Jurkat, Clone E6-1 (cell line): ENCODE measurements at places on chromosomes 5 and 9.
A peak's percentile ranks its signal among the peaks of the same experiment; 100 is the strongest.

- DNase-seq, result no peak
Observed at GRCh38 chr9:112581469-112582176, 95.0 kb downstream of the KIAA1958 start.

DNA sequence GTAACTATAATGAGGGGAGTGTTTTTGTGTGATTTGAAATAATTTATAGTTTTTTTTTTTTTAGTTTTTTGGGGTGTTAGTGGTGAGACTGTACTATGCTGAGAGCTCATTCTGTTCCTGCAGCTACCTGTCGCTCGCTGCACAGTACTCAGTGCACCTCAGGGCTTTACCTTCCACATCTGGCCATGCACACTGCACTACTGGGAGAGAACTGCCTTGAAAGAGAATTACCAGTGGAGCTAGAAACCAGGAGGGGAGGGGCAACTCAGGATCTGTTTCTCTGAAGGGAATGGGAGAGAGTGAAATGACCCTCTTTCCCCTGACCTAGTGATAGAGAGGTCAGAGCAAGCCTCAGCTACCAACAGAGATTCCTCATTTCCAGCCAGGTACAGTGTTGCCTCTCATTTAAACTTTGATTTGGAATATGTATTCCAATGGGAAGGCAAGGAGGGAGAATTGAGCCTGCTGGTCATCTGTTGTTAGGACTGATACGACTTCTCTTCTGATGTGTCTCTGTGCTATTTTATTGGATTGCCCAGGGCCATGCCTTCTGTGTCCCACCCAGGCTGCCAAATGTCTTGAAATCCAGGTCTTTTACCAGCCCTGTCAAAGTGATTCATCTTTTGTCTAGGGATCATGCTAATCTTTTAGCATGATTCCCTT, 8.9 kb downstream of the ATG10 start:
- DNase-seq, result no peak

GRCh38 chr9:102950346-102950745, 44.8 kb upstream of the CYLC2 start:
- no peak for DNase-seq

DNA sequence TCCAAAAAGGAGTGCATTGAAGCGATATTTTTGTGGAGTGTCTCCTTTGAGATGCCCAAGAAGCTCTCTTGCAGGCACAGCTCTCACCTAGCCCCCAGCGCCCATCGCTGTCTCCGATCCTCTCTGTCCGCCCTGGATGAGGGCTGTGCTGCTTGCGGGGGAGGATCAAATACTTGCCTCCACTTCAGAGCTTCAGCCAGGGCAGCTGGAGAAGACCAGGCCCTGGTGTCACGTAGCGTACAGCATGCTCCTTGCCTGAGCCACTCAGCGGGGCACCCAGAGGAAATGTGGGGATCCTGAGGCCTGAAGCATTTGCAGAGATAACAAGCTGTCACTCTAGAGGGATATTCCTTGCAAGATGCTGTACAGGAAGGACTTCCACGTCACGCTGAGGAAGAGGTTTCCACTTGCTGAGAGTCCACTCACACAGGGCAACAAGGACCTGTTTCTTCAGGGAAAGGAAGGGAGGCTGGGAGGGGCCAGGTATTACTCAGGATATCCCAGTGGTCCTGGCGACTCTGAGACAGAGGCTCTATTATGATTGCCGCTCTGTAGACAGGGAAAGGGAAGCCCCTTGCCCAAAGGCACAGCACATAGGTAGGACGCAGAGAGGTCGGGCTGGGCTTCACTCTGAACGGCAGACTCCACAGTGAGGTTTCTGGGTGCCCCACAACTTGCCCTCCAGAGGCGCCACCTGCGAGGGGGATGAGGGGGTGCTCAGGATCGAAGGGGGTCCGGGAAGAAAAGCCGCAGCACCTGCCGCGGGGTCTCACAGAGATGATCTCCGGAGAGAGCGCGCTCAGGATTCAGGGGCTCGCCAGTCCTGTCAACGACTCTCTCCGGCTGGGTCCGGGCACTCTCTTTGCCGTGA, 64.0 kb downstream of the CRB2 start:
- no peak for DNase-seq

DNA sequence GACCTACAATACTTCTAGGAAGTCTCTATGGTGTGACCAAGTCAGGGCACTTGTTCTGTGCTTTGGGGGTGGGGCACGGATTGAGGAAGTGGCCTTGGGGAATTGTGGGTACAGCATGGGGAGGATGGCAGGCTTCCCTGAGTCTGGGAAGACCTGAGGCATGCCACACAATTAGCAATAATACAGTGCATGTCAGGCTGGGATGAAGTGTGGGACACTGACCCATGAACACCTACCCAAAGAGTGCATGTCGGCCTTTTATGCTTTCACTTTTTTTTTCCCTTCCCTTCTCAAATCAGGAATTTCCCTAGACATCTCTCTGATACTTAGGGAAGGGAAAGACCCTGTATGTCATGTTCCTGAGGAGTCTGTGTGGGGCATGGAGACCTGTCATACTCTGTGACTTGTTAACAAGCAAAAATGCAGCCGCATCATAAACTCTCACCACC, 146.4 kb downstream of the PALM2AKAP2 start:
- DNase-seq, result no peak

DNA sequence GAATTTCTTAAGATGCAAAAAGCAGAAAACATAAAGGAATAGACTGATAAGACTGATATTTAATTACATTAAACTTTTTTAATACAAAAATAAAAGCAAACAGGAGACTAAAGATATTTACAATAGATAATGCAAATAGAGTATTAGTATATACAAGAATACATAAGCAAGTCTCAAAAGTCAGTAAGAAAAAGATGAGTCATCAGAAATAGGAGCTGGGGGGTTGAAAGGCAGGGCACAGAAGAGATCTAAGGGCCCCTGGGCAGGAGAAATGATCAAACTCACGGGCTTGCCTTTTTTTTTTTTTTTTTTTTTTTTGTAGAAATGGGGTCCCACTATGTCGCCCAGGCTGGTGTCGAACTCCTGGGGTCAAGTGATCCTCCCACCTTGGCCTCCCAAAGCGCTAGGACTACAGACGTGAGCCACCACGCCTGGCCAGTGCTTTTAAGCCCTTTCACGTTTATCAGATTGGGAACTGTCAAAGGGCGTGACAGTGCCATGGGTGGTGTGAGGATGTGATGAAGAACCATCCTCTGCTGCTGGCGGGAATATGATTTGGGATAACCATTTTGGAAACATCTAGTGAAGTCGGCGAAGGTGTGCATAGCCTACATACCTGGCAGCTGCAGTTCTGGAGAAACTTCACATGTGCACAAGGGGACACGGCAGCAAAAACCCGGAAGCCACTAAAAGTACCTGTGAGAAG, 126.1 kb downstream of the CACNA1B start:
- no peak for DNase-seq

DNA sequence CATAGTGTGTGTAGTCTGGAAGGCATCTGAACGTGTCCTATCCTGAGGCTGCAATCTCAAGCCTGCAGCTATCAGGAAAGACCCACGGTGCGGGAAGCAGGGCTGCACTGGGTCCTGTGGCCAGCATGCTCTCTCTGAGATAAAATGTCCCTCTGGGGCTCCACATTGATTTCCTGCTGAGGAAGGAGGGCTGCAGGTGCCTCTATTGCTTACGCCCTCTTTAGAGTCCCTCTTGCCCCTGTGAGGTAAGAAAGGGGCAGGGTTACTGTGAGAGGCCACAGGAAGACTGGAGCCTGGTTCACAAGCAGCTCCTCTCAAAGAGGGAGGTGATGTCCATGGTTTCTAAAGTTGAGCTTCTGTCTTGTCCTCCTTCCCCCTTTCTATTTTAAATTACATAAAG, 299.9 kb upstream of the RFX3 start:
- DNase-seq, result no peak

GRCh38 chr5:172715931-172716682, 54.9 kb downstream of the DUSP1 start:
- no peak for DNase-seq

- DNase-seq, result no peak
Observed at GRCh38 chr5:129079496-129079895, 15.1 kb upstream of the ISOC1 start.

GRCh38 chr9:23741351-23741750, 84.7 kb downstream of the ELAVL2 start:
- DNase-seq, result no peak

- DNase-seq, result no peak
Observed at GRCh38 chr5:136006761-136007251, 22.0 kb upstream of the TGFBI start.

DNA sequence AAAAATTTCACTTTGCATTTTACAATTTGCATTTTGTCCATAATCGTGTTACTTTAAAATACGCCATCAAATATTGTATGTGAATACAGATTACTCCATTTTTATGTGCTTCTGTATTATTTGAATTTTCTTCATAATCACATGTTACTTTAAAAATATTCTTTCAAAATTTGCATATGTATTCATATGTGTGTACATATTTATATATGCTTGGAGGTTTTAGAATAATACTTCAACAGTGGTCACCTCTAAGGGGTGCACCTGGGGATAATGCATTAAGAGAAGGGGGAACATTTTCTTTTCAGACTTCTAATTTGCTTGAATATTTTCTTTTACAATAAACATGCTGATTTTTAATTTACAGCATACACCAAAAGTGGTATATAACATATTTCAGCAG, 21.9 kb upstream of the ELL2 start:
- no peak for DNase-seq

DNA sequence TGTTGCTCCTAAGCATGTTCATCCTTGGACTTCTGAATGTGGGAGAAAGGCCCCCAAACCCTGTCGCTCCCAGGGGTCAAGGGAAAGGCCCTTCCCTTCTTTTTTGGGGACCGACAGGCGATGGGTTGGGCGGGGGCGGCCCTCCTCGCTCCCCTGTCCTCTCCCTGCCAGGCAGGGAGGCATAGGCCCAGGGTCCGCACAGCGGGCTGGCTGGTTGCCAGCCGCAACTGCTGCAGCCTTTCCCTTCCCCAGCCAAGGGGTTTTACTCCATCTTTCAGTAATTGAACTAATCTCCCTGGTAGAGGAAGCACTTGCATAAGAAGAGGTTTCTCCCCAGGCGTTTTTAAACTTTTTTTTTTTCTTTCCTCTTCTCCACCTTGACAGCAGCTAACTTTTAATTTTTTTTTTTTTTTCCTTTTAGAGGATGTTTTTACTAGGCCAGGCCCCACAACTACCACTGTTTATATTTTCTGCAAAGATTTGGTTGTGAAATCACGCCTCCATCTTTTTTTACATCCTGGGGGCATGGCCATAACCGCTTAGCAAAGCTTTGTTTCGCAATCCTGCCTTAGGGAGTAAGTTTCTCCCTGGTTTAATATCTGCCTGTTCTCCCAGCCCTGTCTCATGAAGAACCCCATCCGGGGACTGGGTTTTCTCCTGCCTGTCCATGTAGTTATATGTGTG, 216.9 kb upstream of the ZNF608 start:
- DNase-seq, result no peak

DNA sequence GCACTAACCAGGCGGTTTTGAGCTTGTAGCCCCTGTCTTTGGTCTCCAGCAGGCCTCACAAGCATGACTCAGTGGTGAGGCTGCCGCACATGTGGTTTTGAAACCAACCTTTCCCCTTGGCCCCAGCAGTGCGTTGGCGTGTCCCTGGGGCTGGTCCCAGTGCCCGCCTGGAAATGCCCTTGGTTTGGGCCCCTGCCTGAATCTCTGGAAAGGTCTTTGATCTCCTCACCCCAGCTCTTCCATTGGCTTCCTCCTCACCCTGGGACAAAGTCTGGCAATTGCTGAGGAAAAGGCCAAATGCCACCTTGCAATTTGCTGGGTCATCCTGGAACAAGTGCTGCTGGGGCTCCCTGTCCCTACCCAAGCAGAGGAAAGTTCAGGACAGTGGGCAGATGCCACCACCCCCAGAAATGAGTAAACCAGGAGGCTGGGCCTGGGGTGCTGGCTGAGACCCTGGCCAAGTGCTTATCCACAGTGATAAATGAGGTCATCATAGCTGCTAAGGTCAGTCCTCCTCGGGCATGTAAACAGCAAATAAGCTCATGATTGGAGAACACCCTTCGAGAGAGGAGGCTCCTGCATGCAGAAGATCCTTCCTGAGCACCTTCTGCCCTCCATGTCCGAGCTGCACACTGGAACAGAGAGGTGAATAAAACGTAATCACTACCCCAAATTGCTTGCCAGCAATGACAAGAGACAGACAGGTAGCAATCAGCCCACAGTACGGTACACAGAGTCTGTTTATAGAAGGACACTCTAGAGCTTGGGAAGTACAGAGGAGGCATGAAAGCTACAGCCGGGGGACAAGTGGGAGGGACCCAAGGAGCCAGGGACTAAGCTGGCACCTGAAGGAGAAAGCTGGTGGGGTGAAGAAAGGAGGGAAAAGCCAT, 98.9 kb upstream of the CPEB4 start:
- DNase-seq, result no peak

GRCh38 chr5:3339798-3340115, 255.9 kb upstream of the IRX1 start:
- DNase-seq, result no peak

DNA sequence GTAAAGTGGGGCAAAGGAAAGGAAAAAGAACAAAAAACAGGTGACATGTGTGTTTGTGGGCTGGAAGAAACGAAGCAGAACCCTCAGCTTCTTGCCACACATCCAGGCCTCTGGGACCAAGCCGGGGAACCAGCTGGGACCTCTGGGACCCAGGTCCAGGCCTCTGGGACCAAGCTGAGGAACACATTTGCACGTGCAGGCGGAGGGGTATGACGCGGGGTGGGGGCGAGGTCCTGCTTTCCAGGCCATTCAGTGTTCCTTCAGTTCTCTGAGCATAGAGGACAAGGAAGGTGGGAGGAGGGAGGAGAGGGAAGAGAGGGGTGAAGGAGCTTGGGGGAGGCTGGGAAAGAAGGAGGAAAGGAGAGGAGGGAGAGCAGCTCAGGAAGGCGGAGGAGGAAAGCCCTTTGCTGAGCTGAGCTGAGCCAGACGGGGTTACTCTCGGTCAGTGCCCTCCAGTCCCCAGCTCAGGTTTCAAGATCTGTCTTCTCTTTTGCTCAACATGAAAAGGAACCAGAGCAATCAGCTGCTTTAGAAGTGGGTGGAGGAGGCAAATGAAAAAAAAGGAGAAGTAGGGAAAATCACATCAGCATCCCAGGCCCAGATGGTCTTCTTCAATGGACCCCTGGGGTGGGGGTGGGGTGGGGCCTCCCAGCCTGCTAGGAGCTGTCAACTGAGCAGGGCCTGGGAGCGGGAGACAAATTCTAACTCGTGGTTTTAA, 59.1 kb downstream of the ABCA1 start:
- no peak for DNase-seq

- DNase-seq, result peak; percentile 28
Observed at GRCh38 chr5:93800988-93801811, 59.8 kb upstream of the POU5F2 start.

- DNase-seq, result no peak
Observed at GRCh38 chr5:139660923-139661814, 13.0 kb downstream of the CXXC5 start.

DNA sequence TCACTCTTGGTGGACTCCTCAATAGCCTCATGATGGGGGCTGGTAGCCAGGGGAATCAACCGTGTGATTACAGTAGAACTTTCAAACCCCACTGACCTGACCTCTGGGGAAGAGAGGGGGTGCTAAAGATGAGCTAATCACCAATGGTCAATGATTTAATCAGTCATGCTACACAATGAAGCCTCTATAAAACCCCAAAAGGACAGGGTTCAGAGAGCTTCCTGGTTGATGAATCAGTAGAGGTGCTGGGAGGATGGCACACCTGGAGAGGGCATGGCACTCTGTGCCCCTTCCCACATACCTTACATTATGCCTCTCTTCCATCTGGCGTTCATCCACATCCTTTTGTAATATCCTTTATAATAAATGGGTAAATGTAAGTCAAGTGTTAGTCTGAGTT, 8.9 kb upstream of the SH3TC2 start:
- DNase-seq, result no peak
